Stimulated activated CD8-positive, alpha-beta memory T cell treated with anti-CD3 and anti-CD28 coated beads, Interleukin-4, amount 100 ng/mL, for 1 hour (primary cell): ENCODE measurements at places on chromosomes 7 and 10.

DNA sequence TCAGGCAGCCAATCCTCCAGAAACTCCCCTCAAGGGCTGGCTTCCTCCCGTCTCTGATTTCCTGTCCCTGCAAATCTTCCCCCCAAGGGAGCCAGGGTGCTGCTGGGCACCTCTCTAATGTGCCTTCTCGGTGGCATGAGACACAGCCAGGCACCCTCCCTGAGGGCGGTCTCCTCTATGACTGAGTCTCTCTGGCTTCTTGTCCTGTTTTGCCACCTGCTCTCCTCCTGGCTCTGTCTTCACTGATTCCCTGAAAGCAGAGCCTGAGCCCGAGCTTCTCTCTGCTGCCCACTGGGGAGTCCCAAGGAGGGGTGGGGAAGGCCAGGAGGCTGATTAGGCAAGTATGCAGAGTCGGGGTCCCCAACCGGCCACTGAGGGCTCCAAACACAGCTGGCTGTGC is 60.4 kb upstream of the INSIG1 start:
- DNase-seq = no peak

DNA sequence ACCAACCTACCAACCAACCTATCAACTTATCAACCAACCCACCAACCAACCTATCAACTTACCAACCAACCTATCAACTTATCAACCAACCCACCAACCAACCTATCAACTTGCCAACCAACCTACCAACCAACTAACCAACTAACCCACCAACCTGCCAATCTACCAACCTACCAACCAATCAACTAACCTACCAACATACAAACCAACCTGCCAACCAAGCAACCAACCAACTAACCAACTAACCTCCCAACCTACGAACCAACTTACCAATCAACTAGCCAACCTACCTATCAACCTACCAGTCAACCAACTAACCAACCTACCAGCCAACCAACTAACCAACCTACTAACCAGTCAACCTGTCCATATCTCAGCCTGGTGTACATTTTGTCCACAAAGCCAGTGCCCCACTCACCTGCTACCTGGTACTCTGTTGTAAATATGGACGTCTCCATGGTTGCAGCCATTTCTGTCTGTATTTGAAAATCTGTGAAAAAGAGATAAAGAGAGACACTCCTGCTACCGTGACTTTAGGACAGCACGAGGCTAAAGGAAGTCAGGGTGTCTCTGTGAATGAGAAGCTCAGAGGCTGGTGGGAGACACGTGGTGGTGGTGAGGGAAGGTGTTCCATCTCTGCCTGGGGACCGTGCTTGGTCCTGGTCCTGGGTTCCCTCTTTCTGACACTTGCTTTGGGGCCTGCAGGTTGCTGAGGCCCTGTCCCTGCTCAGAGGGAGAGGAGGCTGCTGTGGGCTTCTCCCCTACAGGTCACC is 41.9 kb upstream of the IL15RA start:
- DNase-seq = no peak

DNA sequence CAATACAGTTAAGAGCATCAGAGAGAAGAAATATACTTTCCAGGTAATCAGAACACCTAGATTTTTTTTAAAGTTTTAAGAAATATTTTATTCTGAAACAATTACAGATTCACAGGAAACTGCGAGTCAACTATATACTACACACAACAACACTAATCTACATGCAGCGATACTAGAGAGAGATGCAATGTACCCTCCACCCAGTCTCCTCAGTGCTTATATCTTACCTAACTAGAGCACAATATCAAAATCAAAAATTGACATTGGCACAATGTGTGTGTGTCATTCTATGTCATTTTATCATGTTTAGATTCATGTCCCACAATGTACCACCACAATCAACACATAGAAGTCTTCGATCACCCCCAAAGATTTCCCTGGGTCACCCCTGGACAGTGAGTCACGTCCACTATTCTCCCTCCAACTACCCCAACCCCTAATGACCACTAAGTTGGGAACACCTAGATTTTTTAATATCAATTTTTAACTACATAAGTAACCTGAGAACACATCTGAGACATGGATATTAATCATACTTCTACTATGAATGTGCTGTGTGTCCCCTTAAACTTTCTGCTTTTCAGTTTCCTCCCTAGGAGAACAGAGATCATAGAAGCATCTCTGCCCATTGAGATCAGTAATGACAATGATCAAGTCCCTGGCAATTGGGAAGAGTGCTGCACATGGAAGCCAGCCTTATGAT is 86.5 kb downstream of the GSAP start:
- no peak for DNase-seq

DNA sequence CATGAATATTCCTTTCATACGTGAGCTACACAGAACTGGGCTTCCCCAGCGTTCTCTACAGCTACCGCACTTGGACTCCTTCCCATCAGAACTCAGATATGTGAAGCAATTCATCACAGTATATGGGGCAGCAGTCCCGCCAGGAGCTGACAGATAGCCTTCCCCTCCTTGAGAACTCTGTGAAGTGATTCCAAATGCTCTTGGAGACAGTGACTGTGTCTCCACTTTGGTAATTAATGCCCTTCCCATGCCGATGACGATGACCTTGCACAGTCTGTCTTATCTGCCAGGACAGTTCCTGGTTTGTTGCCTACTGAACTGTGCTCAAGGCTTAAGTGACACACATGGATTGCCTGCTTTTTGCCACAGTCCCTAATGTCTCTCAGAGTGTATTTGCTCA is 75.0 kb upstream of the AFAP1L2 start:
- no peak for DNase-seq

DNA sequence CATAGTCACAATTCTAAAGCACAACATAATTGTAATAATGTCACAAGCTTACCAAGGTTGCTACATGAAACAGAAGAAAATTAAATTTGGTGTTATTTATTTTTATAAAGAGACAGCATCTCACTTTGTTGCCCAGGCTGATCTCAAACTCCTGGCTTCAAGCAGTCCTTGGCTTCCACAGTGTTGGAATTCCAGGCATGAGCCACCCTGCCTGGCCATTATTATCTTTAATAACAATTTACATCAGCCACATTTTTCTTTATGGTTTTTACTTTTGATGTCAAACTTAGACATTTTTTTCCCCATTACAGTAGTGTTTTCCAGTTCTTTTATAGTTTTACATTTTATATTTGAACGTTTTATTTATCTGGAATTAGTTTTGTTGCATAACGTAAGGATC is 46.7 kb downstream of the BMPR1A start:
- DNase-seq = no peak

- no peak for DNase-seq
These were observed 701.5 kb downstream of the KCNMA1 start for GRCh38 chr10:76935941-76936613.

DNA sequence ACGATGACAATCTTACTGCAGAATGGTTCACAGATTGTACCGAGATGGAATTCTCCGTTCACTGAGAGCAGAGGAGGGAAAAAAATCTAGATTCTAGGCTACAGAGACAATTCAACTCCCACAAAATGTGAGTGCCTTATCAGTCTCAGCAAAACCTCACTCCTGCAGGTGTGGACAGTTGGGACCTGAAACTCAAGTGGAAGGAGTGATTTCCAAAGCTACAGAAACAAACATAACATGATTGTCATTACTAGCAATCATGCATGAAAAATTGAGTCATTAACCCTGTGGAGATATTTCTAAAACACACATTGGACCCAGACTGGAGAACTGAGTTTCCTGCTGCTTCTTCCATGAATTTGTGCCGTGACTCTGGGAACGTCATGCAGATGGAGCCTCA is 70.3 kb downstream of the CALML3 start:
- DNase-seq = no peak

GRCh38 chr10:18104223-18104872 is 35.9 kb upstream of the CACNB2 start:
- no peak for DNase-seq

DNA sequence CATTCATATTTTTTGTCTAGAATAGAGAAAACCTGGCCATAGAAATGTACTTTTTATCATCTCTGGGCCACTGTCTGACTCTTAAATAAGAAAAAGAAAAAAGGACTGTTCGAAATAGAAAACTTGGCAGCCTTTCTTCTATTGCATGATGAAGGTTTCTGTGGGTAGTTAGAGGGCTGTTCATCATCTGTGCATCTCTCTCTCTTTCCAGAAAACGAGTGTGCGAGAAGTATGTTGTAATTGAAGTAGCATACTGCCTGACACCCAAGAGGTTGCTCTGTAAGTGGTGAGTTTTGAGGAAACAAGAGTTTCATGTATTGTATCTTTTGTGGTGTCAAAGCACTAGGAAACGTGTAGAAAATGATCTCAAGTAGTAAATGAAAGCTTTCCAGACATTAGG is 343.2 kb upstream of the TMEM229A start:
- no peak for DNase-seq

DNA sequence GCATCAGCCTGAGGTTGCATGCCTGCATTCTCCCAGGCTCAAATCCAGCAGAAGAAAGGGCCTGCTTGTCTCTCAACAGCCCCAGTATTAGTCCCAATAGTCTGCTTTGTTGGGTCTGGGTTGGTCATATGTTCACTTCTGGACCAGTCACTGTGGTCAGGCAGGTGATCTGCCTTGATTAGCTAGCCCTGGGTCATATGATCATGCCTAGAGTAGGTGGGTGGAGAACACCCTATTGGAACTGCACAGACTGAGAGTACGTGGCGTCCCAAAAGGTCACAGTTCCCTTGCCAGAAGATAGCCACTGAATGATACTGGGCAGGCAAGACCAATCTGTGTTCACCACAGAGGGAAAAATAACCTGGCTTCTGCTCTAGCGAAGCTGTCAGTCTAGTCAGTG is 80.1 kb downstream of the SH2D4B start:
- no peak for DNase-seq

DNA sequence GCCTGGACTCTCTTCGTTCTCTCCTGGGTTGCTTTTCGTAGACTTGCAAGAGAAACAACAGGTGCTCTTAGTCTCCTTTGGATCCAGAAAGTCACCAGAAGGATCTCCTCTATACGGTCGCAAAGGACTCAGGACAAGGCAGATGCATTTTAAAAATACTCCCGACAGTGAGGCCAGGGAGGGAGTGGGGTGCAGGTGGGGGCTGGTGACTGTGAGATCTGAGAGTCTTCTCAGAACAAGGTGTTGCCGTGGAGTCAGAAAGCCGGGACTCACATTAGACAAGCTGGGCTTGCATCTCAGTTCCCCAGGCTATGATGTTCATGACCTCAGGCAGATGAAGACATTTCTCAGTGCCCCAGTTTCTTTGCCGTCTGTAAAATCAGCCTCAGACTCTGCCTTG is 507.2 kb downstream of the TCERG1L start:
- DNase-seq = no peak

GRCh38 chr7:92404170-92404614 is 43.1 kb upstream of the GATAD1 start:
- no peak for DNase-seq

DNA sequence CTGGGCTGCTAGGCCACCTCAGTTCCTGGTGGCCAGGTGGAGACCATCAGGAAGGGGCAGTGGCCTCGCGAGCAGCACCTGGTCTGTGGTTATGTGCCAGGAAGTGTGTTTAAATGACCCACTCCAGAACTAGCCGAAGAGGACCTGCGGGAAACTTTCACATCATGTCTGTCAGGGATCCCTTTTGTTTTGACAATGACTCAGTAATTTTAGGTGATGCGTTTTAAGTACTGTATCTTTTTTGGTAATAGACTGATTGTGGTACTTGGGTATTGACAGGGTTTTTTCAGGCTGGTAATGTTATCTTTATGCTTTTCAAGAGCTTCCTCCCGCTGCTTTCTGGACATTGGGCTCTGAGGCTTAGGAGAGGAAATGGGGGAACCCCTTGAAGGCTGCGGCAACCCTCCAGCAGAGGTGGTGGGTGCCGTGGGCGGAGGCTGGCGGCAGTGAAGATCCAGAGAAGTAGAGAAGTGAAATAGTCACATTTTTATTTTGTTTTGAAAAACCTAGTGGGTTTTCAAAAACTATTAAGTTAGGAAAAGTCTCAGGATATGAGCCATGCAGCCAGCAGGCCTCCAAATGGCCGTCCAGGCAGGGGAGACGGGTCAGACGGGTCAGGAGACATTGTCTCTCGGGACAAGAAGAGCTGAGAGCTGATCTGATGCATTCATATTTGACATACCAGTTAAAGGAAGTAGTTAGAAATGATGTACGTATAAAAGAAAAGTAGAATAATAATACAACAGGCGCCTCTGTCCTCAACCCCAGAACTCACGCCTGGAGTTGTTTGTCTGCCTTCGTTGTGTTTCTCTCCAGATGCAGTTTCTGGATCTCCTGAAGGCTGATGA is 27.7 kb downstream of the PPP2R2D start:
- no peak for DNase-seq

- no peak for DNase-seq
These were observed 221.2 kb downstream of the CCSER2 start for GRCh38 chr10:84549368-84550165.

- no peak for DNase-seq
These were observed 554.4 kb downstream of the INHBA start for GRCh38 chr7:41148521-41148951.

- no peak for DNase-seq
These were observed 860 bp downstream of the EXOC6 start for GRCh38 chr10:92849234-92849525.

DNA sequence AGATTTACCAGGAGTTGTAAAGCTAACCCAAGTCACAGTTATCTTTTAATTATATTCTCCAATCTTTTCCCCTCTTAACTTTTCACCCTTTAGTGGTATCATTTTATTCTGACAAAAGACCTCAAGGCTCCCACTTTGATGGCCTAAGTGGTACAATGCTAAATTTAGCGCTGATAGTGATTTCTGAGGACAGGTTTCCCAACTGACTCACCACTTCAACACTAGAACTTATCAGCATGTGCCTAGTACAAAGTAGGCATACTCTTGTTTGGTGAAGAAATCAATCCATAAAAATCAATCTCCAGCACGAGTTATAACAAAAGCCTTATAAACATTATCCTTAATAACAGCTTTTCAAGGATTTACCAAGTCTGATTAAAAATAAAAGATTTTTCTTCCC is 7.5 kb downstream of the SNX13 start:
- no peak for DNase-seq

- no peak for DNase-seq
These were observed 81.1 kb downstream of the ZMIZ1 start for GRCh38 chr10:79149662-79150443.

DNA sequence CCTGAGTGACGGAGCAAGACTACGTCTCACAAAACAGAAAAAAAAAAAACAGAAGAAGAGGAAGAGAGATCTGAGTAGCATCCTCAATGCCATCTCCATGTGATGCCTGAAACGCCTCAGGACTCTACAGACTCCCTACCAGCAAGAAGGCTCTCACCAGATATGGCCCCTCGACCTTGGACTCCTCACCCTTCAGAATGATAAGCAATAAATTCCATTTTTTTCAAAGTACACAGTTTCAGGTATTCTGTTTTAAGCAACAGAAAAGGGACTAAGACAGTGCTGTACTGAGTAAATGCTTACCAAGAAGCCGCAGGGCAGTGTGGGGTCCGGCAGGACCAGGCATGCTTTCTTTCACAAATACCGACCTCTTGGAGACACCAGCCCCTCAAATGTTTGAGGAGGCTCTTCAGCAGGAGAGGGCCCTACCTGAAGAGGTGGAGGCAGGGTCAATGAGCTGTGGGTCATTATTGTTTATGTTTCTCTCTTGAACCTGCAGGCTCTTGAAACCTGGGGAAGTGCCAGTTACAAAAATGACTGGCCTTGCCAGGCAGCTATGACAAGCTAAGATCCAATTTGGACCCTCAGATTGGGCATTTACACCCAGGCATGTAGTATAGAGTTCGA is 204.1 kb upstream of the LYZL1 start:
- no peak for DNase-seq
